Activated naive CD8-positive, alpha-beta T cell treated with anti-CD3 and anti-CD28 coated beads for 36 hours (primary cell): ENCODE measurements at places on chromosomes 11 and 22.

DNA sequence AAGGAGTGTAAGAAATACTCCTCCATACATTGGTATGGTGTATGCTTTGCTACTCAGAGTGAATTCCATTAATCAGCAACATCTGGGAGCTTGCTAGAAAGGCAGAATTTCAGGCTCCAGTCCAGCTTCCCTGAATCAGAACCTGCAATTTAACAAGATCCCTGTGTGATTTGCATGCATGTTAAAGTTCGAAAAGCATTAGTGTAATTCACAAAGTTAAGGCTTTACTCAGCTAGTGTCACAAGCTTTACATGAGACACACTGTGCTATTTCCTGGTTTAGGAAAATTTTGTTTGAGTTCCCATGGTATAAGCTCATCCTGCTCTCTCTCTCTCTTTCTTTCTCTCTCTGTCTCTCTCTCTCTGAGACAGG, 37.0 kb upstream of the HEPHL1 start:
- DNase-seq, result no peak

DNA sequence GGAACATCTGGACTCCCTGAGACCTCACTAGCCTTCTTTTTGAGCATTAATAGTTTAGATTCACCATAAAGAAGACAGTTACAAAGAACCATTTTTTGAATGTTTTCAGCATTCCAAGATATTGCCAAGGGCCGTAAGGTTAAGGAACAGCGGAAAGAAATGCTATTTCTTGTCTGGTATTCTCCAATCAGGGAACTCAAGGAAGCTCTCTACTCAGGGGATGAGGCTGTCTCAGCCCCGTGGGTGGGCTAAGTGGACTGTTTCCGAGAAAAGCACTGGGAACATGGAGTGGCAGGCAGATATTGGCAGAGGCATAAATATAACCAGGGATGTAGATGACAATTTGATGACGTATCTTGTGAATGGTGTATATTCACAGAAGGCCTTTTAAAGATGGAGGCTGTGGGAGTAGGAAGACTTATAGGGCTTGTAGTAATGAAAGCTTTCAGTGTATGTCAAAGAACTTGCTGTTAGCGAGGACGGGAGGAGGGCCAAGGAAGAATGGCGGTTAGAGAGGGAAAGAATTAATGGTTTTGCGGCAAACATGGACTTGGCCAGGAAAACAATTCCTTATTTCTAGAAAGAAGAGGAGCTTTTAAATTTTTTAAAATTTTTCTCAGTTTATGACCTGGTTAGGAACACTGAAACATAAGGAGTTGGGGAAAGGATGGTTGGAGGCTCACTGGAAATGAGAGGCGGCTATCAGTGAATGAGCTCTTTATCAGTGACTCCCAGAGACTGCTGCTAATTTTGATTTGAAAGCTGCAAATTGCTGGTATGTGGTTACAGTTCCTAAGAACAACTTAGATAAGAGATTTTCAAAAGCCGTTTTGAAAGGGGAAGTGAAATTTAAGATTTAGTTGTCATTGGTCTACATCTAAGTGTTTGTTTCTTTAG, 64.6 kb downstream of the ST3GAL4 start:
- no peak for DNase-seq

GRCh38 chr11:58739725-58740430, 8.1 kb upstream of the GLYAT start:
- no peak for DNase-seq

DNA sequence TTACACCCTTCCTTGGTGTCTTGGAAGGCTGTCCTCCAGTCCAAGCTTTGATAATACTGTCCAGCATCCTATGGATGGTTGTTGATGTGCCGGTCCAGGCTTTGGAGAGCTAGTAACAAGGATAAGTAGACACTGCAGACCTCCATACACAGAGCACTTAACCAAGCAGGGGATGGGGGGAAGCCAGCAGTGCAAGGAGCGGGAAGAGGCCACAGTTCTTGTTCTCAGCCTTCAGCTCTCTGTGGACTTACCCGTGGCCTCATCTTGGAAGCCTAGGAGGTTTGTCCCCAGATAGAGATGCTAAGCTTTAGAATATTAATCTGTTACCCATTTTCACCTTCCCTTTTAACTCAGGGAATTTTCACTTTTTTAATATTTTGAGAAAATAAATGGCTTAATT, 30.9 kb upstream of the ZC3H12C start:
- no peak for DNase-seq

- DNase-seq, result no peak
Observed at GRCh38 chr11:60988658-60989057, 17.2 kb downstream of the CD6 start.

DNA sequence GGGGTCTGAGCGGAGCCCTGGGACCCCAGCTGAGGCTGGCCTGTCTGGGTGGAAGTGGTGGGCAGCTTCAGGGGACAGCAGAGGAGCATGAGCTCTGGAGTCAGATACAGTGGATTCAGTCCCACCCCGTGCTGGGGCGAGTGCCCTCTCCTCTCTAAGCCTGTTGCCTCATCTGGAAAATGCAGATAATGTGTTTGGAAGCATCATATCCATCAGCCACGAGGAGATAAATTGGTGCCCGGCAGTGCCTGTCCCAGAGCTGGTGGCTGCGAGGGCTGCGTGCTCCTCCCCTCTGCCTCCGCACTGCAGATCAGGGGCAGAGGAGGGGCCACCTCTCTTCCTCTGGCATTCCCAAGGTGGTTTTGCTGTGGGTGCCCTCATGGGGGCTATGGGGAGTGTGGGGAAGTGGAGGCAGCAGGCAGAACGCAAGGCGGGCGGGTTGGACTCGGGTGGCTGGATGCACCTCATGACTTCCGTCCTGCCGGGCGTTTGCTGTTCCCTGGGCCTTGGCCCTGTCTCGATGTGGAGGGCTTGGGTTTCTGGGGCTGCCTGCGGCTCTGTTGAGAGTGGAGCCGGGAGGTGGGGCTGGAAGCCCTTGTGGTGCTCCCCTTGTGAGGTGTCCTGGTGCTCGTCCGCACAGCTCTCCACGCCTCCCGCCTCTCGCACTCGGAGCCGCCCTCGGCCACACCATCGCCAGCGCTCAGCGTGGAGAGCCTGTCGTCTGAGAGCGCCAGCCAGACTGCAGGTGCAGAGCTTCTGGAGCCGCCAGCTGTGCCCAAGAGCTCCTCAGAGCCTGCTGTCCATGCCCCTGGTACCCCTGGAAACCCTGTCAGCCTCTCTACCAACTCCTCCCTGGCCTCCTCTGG, 20.9 kb downstream of the MICALL1 start:
- no peak for DNase-seq

DNA sequence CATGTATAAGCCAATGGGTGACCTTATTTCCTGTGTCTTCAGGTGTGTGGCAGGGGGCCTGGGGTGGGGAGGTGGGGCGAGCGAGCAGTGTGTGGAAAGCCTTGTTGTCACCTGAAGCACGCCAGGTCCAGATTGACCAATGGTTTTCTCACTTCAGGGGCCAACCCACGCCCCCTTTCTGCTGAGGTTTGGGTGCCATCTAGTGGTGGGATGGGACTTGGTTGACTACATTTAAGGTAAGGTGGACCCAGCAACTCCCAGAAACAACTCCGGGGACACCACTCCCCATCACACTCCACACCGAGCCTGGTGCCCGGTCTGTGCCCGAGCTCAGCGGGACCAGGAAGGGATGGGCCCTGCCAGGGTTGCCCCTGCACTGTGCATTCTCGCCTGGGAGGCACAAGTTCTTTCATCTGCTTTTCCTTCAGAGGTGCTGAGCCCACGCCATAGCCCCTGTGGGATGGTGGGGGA, 40.0 kb downstream of the TPCN2 start:
- DNase-seq, result peak; percentile 53

- DNase-seq, result no peak
Observed at GRCh38 chr11:69981119-69981784, 96.9 kb upstream of the ANO1 start.

DNA sequence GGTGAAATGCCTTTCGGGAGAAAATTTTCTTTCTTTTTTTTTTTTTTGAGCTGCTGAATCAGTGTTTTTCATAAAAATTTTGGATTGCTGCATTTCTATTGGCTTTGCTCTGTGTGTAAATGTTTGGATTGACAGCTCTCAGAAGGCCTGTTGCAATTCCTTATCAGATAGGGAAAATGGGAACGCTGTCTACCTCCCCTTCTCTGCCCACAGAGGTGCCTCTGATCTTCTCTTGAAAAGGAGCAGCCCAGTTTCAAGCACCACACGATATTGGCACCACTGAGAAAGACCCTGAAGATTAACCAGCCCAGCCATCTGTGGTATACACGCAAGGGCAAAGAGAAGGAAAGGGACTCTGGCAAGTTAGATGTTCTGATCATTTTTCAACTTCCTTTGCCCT, 1272.2 kb downstream of the LRRC4C start:
- no peak for DNase-seq

- no peak for DNase-seq
Observed at GRCh38 chr22:42857845-42858481, 890 bp upstream of the ARFGAP3 start.
